ENCODE measurements at places on chromosomes 1 and 21.

DNA sequence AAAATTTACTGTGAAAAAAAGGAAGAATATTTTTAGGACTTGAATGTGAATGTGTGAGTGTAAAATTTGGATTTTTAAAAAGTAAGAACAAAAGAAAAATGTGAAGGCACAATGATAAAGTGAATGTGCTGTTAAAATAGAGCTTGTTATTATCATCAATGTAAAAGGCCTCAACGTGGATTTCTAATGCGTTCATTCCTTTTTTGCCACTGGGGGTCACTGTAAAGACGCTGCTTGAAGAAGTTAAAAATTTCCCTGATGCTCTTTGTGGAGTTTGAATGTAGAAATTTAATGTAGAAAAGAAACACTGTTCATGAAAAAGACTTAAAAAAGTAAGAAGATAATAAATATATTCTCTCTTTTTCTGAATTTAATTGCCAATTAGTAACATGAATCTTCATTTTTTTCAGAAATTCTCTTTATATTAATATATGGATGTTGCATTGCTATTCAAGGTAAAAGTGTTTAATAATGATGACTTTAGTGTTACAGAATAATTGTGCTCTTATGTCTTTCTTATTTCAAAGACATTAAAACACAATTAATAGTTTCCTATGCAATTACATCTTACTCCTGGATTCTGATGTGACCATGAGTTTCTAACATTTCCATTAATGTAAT lies 161.5 kb downstream of the DNM3 start:
- DNase-seq, result no peak

DNA sequence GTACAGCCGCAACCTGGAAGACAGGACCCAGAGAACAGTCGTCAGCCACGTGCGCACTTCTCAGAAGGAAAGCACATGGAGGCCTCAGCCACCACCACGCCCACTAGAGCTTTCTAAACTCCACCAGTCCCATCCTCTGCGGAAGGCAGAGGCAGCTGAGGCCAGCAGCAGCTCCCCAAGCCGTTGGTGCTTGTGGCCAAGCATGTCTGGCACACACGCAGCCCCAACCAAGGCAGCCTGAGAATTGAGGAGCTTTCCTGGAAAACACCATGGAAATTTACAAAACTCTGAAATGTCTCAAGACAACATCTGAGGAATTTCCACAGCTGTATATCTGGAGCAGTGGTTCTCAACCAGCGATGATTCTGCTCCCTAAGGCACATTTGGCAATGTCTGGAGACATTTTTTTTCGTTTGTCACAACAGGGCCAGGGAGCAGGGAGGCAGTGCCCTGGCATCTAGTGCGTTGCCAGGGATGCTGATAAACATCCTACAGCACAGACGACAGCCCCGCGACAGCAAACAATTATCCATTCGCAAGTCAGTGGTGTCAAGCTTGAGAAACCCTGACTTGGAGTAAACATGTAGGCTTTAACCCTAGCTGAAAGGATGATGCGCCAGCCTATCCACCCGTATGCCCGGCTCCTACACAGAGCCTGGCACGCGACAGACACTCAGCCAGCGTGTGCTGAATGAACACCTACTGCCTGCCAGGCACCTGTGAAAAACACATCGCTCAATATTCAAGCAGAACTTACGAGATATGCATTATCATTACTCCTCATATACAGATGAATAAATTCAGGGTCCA lies 24.7 kb downstream of the NPHP4 start:
- no peak for DNase-seq

DNA sequence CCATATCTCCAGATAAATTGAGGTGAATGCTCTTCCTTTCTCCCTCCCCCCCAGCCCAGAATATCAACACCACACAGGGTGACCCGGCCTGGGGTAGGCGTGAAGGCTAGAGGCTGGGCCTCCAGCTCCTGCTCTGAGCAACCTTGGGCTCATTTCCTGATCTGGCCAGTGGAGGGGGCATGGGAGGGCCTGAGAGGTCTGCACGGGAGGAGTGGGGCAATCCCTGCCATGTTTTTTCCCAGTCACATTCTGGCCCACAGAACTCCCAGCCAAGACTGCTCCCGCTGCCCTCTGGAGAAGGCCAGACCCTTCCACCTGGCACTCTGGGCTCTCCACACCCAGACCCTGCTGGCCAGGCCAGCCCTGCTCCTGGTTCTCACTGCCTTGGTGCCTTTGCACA lies 3.9 kb downstream of the CLDN19 start:
- no peak for DNase-seq

- DNase-seq, result no peak
These were observed 12.8 kb downstream of the WDR3 start for GRCh38 chr1:117942293-117942692.

DNA sequence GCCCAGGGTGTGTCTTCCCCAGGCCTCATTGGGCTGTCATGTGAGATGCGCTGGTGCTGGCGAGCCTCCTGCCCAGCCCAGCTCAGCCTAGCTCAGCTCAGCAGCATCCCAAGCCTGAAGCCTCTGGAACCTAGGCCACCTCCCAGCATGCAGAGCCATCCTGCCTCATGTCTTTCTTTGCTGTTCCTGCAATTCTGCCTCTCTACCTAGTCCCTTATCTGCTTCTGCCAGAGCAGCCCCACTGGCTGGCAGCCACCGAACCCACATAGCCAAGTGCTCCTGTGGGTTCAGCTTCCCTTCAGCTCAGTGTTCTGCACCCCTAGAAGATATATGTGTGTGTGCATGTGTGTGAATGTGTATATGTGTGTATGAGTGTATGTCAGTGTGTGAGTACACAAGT lies 291.5 kb upstream of the VAMP3 start:
- DNase-seq, result no peak

DNA sequence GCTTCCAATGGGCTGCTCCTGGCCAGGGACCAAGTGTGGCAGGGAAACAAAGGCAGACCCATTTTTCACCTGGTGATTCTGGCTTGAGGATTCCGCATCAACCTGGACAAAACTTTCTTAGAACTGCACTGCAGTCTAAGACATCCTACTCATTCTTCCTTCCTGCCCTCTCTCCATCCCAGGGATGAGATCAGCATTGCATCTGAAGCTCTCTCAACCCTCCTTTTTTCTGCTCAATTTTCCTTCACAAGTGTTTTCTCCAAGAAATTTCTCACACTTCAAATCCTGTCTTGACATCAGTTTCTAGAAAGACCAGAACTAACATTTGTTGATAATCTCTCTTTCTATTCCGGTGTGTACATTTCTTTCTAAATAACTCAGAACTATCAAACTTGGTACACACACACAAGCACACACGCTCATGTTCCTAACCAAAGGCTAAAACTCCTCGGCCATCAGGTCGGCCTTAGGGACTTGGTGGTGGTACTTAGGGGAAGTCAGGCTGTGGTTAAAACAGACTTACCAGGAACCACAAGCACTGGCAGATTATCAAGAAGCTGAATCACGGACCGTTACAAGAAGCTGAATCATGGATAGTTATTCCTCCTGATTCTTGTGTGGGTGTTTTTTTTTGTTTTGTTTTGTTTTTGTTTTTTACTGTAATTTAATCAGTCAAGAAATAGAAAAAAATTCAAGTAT lies 21.0 kb upstream of the CXADR start:
- DNase-seq, result no peak

DNA sequence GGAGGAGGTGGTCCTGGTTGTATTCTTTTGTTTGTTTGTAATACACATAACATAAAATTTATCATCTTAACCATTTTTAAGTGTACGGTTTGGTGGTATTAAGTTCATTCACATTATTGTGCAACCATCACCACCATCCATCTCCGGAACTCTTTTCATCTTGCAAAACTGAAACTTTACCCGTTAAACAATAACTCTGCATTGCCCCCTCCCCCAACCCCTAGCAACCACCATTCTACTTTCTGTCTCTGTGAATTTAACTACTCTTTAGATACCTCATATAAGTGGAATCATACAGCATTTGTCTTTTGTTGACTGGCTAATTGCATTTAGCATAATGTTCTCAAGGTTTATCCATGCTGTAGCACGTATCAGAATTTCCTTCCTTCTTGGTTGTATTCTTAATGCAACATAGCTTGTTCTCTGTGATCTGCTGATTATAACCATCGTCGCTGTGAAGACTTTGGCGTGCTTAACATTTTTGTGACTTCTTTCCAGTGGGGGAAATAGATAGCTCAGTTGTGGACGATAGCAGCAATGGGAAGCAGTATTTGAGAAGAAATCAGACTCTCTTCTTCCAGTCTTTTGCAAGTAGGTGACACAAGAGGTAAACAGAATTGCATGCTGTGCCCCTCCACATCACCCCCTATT lies 117.5 kb upstream of the HOOK1 start:
- DNase-seq, result no peak

- DNase-seq, result no peak
These were observed 428.4 kb downstream of the BRINP3 start for GRCh38 chr1:190049314-190049713.

GRCh38 chr1:35428360-35428759 lies 128.8 kb downstream of the KIAA0319L start:
- no peak for DNase-seq

- DNase-seq, result no peak
These were observed 219.0 kb downstream of the KAZN start for GRCh38 chr1:14817223-14818170.

DNA sequence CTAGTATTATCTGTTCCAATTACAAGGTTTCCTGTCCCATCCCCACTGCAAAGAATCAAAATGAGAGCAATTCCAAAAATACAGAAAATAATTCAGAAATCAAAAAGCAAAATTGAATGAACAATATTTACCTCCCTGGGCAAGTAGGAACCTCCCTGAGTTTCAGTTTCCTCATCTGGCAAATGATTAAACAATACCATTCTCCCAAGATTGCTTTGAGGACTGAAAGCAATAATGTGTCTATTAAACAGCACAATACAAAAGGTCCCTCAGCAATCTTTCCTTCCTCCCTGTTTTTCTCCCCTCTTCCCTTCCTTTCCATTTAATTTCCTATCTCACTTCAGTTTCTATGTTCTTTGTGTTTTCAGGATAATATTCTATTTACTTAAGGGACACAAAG lies 171.0 kb downstream of the ZC3H11B start:
- no peak for DNase-seq

GRCh38 chr1:14435368-14436023 lies 163.0 kb upstream of the KAZN start:
- DNase-seq, result no peak

GRCh38 chr1:199758626-199759255 lies 268.8 kb upstream of the NR5A2 start:
- no peak for DNase-seq

DNA sequence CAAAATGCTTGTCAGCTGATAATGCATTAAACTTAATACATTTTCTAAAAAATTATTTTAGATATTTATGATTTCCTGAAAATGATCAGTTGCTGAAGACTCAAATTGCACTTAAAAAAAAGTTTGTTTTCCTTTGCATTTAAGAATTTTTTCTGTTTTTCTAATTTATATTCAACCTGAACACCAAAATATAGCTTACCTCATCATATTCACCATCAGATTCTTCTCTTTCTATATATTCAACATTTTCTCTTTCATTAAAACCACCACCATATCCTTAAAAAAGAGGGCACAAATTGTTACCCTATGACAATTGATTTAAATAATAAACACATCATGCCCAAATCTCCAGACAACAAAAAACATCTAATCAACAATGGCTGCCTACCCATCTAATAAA lies 8.6 kb downstream of the ZRANB2 start:
- no peak for DNase-seq

DNA sequence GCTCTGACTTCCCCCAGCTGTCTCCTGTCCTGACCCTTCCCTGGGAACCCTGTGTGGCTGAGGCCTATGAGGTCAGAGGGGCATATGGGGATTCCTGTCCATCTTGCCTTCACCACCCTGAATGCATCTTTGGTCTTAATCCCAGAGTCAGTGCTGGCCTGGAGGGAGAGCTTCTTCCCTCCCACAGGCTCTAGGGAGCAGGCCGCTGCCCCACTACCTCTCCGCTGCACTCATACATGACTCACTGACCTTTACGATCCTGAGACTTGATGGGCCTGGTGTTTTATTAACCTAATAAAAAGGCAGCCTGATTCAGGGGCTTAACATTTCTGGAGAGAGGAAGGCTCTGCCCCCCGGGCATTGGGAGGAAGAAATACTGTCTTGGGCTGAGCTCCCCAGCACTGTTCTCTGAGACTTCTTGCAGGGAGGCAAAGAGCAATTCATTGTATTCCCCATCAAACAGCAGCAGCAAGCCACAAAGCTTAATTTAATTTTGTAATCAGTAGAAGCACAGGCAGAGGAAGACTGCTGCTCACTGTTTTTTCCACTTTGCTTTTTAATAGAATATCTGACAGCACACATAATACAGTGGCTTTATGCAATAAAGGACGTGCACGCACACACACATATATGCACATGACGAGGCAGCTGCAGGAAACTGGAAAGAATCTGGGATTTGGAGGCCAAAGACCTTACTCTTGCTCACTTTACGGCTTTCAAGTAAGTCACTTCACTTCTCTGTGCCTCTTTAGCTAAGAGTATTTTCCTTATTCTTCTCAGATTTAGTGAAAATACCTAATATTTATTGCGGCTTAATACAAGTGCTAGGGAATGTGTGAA lies 89.2 kb upstream of the GRIK3 start:
- DNase-seq, result no peak

DNA sequence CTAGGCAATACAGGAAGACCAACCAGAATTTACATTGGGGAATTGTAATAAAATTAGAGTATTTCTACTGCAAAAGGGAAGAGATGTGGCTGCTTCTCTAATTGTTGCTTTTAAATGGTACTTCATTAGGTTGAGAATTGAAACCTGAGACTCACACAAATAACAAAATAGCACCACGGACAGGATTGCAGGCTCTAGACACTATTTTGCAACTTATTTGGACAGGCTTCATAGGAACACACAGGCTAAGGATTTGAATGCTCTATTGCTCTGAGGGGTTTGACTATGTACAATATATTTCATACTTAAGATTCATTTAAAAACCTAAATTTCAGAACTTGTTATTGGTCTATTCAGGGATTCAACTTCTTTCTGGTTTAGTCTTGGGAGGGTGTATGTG lies 79.6 kb downstream of the ATP1B1 start:
- DNase-seq, result no peak

GRCh38 chr1:25088180-25088701 lies 144.1 kb downstream of the SYF2 start:
- no peak for DNase-seq

GRCh38 chr1:211551638-211552460 lies 27.1 kb downstream of the SLC30A1 start:
- no peak for DNase-seq

DNA sequence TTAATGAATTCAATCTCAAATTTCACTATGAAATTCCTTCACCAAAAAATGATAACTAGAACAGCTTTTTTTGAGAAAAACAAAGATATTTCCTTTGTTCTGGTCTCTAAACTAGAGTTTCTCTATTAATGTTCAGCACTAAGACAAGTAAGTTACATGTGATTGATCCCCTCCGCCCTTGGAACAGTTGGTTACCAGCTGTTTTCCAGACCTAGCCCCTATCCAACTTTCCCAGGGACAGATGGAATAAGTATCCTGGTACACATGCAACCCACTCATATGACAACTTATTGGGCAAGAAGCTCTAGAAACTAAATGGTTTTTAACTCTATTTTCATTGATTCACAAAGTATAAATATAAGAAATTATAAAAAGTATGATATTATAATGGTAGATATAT lies 140.4 kb downstream of the COP1 start:
- no peak for DNase-seq

- DNase-seq, result no peak
These were observed 22.9 kb downstream of the SPSB1 start for GRCh38 chr1:9315411-9316079.

All from GM19239 (cell line).